Gastrocnemius medialis (tissue), 4 donors: ENCODE measurements at places on chromosomes 16 and 17.

- no peak for DNase-seq
These were observed 21.5 kb downstream of the GRB7 start for GRCh38 chr17:39759204-39759603.

- DNase-seq: no peak
These were observed 33.5 kb upstream of the ARL6IP1 start for GRCh38 chr16:18834864-18835263.

DNA sequence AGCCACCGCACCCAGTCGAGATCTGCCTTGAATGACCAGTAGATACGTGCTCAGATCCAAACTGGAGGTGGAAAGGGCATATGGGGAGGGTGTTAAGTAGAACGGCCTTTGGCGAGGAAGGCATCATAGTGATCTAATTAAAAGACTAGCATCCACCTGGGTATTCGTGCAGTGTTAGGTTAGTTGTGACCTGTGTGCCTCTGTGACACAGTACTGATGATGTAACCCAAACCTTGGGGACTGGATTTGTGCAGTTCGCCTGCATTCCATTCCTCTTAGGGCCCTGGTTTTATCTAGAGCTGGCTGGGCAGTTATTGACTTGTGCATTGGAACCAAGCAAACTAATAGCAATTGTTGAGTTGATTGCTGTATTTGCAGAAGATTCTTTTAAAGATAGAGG, 47.9 kb downstream of the SNX29 start:
- DNase-seq: no peak

GRCh38 chr17:62899361-62899760, 66.7 kb upstream of the TANC2 start:
- peak; percentile 36 for DNase-seq

- no peak for DNase-seq
These were observed 19.6 kb downstream of the NT5M start for GRCh38 chr17:17322516-17323510.

- DNase-seq: no peak
These were observed 24.0 kb upstream of the SSTR5 start for GRCh38 chr16:1048442-1049112.

- DNase-seq: no peak
These were observed 71.1 kb upstream of the AMZ2 start for GRCh38 chr17:68176718-68177117.

- no peak for DNase-seq
These were observed 4.8 kb downstream of the CYB5D2 start for GRCh38 chr17:4147751-4148310.

- no peak for DNase-seq
These were observed 1.1 kb downstream of the EZH1 start for GRCh38 chr17:42743595-42744282.

- DNase-seq: peak; percentile 71
These were observed 7.8 kb downstream of the PMP22 start for GRCh38 chr17:15257258-15257788.

DNA sequence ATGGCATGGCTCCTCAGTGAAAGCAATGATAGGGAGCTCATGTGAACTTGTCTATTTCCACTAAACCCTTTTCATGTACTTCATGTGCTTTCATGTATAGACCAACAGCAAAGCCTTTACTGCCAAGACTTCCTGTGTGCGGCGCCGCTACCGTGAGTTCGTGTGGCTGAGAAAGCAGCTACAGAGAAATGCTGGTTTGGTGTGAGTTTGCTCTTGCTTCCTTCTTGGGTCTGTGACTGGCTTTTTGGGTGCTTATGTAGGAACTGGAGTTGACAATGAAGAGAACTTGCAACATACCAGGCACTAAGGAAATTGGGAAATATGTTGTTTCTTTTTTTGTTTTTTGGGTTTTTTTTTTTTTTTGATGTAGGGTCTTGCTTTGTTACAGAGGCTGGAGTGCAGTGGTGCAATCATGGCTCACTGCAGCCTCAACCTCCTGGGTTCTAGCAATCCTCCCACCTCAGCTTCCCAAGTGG, 5.7 kb downstream of the SNX11 start:
- DNase-seq: peak; percentile 5

DNA sequence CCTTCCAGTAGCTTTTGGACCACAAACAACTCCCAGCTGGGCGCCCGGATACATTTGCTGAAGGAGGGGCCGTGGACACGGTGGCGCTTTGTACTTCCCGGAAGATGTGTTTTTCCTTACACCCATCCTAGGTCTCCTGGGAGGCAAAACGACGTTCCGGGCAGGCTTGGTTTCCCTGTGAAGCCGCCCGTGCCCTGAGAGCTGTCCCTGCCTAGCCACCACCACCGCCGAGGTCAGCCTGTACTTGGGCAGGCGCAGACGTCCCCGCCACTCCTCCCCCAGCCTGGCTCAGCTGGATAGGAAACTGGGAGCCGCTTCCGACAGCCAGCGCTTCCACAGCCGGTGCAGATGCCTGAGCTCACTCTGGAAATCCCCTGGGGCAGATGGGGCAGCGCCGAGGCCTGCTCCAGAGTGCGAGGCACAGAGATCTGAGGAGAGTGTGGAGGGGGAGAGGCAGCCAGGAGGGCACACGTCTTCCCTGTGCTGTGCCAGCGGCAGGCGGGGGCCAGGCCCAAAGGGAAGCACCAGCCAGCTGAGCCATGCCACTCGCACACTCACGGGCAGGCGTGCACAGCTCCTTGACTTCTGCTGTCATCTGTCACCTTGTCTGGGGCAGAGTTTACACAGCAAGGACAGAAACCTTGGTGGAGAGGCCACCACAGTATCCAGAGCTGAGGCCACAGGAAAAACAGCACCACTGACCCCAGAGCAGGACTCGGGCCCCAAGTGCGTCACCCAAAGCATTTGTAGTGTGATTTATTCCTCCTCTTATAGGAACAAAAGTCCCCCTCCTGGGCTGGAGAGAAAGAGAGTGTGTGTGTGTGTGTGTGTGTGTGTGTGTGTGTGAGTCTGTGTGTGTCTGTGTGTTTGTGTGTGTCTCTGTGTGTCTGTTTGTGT, 3.0 kb downstream of the RHBDF2 start:
- DNase-seq: peak; percentile 74

GRCh38 chr16:15055141-15056053, 477 bp downstream of the NTAN1 start:
- DNase-seq: peak; percentile 43

- no peak for DNase-seq
These were observed 143.9 kb downstream of the ANKFN1 start for GRCh38 chr17:56297184-56297583.

DNA sequence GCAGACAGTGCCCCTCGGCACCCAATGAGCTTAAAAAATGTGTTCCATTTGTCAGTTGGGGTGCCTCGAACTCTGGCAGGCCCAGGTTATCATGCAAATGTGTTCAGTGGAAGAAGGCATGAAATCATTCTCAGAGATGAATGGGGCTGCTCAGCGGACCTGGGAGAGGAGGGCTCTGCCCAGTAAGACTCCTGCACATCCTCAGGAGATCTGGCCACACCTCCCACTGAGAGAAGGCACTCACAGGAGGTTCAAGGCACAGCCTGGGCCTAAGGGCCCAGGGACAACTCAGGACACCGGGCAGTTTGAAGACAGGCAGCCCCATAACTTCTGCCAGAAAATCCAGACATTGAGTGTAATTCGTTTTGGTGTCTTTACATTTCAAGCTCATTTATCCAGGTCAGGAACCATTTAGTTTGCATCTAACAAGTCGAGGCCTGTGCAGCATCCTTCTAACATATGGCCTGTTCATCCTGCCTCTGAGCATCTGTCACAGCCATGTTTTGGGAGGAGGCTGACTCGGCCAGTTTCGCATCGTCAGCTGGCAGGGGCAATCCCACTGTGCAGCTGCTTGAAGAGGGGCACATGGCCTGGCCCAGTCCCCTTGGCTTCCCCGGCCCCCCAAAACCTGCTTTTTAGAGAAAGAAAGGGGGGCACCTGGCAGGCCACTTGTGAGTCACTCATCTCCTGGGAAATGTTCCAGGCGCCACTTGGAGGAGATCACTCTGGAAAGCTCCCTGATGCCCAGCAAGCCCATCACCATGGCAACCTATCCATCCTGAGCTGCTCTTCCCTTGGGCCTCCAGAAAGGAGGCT, 31.2 kb upstream of the BCAR1 start:
- no peak for DNase-seq

DNA sequence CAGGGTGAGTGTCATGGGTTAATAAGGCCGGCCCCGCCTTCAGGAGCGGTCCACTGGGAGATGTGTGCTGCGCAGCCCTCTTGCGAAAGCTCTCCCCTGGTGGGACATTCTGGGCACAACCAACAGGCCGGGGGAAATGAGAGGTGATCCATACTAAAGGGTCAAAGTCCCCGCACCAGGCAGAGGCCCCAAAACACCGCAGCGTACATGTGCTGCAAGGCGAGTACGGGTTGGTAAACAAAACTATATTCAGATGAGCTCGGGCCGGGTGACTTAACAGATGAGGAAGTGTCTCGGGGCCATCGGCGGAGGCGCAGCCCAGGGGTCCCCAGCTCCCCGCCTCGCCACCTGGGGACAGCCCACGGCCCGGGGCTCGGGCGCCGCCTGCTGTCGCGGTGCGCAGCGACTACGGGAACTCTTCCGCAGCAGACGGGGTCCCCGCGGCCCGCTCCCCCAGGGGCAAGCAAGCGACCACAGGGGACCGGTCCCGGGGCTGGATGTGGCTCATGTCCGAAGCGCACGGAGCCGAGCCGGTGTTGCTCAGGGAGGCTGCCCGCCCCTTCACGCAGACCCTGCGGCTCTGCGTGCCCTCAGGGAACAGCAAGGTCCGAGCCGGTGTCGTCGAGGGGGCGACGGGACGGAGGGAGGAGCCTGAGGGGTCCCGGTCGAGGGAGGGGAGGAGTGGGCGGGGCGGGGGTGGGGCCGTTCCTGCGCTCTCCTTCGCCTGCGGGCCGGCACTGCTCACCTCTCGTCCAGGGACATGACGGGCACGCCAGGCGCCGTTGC, at the start of gene RAB37:
RAB37 (plus strand) TSS at position 744 of the 786 bp plus-strand sequence; CDS start at position 761, 17 bp downstream.
- DNase-seq: no peak

DNA sequence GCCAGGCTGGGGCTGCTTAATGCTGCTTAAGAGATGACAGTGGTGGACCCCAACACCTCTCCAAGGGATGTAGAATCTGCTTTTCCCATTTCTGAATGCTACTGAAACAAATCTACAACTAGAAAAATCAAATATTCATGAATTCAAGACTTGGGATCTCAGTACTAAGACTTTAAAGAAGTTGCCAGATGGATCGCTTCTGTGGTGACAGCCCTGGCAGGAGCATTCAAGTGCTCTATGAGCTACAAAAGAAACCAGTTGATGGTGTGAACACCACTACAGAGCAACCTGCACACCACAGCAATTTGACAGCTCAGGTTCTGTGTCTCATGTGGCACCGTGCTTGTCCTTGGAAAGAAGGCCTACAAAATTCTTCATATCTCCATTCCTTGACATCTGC, 42.6 kb downstream of the SIAH1 start:
- DNase-seq: no peak

DNA sequence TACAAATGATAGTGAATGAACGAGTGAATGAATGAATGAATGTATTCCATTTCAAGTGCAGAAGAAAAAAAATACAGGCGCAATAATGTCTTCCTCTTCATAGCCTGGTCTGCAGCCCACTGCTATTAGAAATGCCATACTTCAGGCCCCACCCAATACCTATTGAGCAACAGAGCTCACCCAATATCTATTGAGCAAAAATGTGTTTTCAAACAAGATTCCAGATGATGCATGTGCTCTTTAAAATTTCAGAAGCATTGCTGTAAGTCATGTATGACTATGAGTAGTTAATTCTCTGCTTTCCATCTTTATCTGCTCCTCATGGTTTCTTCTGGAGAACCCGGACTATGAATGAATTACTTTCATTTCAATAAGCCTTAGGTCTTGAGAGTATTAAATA, 308.2 kb downstream of the XYLT1 start:
- no peak for DNase-seq

DNA sequence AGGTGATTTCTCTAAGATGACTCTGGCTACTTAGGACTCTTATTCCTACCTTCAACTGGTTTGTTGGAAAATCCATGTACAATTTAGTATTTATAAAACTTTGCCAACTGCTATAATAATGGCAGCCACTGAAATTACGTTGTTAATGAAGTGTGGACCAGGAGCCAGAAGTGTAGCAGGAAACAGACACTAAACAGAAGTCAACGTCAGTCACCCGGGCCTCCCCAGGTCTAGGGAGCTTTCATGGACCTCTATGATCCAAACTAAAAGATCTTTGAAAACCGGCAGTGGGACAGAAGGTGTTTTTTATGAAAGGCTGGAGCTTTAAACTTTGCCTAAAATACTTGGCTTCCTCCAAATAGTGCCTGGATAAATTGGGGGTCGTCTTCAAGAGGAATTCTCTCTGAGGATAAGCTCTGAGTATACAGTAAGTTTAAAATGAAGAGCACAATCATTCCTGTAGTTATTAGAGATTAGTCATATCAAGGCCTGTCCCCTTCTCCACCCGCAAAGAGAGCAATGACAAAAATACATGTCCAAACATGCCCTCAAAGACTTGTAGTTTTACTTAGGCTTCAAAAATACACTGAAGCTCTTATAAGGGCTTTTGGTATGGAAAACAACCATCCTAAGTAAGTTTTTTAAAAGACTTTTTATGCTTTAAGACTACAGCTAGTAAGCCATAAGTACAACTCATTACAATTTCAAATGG, 34.6 kb downstream of the DCUN1D3 start:
- no peak for DNase-seq

DNA sequence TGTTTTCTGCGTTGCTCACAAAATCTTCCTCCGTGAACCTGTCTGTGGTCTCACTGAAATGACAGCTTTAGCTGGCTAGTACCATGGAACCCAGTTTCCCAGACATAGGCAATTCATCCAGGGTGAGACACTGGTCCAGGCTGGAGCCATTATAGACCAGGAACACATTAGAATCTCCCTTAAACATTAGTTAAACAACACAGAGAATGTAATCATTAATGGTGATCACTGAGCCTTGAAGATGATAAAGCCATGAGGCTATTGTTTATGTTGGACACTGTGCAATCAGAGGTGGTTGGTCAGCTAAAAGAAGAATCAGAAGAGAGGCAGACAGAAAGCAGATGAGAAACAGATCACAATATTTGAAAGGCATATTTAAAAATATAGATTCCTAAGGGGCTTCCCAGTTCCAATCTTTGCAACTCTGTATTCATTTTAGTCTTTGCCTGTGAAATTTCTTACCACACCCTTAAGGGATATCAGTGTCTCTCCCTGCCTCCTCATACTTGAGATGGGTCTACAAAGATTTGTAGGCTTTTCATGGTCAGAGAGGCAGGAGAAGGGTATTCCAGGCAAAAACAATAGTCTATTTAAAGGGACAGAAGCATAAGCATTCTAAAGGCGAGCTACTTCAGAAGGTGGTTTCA, 317.9 kb downstream of the MAP2K6 start:
- no peak for DNase-seq

GRCh38 chr17:61126473-61127249, 273.0 kb upstream of the TBX2 start:
- DNase-seq: no peak

- DNase-seq: no peak
These were observed 80.3 kb upstream of the CRHR1 start for GRCh38 chr17:45703806-45704205.
